ENCODE measurements at places on chromosomes 5 and 9. TPM values are rescaled to one million over a fixed set of nuclear protein-coding genes. Genes with fewer than 3 reads are reported as not detected.

AFAP1L1 gene
- 1.3 TPM for total RNA-seq

MYOT gene
- total RNA-seq: not detected

FANCC gene
- 12.4 TPM for total RNA-seq

PTGES gene
- 0.20 TPM for total RNA-seq

TRAF1 gene
- total RNA-seq: 147 TPM

LCN6 gene
- not detected for total RNA-seq

ANKRD34B gene
- total RNA-seq: not detected

FBLL1 gene
- total RNA-seq: 0.20 TPM

RNF14 gene
- 35.0 TPM for total RNA-seq

TIMD4 gene
- total RNA-seq: 1.2 TPM

- DNase-seq: no peak
Measured at GRCh38 chr9:135307300-135307699, 172.3 kb upstream of the PPP1R26 start.

DNA sequence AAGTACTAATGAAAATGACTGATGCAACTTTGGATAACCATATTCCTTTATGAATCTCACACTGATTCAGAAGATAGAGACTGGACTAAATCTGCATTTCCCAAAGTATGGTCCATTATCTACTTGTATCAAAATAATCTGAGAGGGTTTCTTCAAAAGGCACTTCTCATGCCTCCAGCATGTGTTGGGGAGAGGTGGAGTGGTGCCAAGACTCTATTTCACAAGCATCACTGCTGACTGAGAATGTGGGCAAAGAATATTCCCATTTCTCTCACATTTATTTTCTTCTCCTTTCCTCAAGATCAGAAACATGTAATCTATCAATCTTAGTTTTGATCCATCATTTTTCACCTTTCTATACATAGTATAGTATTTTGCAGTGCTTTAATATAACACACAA, 135.4 kb downstream of the GABRB2 start:
- DNase-seq: no peak

- peak; percentile 84 for DNase-seq
Measured at GRCh38 chr9:34500623-34501267, 22.0 kb downstream of the ENHO start.

DNA sequence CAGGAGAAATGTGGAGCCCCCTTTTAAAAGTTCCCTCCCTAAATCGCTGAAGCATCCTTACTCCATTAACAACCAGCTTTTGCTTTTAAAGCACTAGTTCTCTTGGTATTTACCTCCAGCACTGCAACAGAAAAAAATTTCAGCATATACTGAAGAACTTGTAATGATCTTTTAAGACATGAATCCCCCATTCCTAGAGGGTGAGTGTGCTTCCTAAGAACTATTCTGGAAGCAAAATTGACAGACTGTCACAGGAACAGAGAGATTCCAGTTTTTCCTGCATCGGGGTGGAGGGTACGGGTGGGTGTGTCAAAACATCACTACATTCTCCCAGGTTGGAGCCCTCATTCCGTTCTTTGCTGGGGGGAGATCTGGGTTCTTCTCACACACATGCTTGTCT, 151.9 kb downstream of the EBF1 start:
- DNase-seq: no peak

- no peak for DNase-seq
Measured at GRCh38 chr5:77355751-77356150, 136.4 kb downstream of the WDR41 start.

DNA sequence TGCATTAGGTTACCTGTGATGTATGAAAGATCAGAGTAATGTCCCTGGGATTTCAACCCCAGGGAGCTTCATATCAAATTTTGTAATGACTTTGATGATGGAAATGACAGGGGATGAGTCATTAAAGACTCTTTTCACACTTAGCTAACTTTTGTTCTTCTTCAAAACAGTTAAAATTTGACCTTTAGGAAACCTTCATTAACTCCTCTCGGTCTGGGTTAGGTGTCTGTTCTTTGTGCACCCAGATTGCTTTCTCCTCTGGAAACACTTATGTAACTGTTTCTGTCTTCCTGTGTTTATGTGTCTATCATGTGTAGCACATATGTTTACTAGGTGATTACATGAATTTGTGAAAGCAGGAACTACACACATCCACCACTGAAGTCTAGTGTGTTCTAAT, 1.6 kb downstream of the SRFBP1 start:
- DNase-seq: peak; percentile 11

DNA sequence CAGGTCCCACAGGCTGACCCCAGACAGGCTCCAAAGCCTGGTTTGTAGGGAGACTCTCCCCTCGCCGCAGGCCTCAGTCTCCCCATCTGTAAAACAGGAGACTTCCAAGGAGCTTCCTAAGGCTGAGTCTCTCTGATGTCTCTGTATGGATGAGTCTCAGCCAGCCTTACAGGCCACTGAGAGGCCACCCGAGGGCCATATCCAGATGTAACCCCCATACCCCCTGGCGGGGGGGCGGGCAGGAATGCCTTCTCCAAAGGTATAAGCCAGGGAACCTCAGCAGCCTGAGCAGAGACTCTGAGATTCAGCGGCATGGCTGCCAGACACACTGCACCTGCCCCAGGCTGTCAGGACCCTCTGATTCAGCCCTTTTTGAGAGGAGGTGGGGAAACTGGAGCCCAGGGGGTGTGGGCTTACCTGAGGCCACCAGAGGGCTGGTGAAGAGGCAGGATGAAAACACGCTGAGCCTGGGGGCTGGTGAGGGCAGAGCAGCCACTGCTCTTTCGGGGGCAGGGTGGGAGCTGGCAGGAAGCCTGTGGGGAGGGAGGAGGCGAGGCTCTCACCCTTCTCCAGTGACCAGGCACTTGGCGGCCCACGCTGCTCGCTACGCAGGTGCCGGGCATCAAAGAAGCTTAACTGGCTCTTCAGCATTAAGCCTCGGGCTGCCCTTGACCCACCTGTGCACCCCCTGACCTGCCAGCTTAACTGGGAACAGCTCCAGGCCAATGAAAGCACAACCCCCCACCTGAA, 5.5 kb upstream of the SUSD3 start:
- peak; percentile 34 for DNase-seq

GRCh38 chr5:159175547-159175946, 33.8 kb downstream of the RNF145 start:
- no peak for DNase-seq

DNA sequence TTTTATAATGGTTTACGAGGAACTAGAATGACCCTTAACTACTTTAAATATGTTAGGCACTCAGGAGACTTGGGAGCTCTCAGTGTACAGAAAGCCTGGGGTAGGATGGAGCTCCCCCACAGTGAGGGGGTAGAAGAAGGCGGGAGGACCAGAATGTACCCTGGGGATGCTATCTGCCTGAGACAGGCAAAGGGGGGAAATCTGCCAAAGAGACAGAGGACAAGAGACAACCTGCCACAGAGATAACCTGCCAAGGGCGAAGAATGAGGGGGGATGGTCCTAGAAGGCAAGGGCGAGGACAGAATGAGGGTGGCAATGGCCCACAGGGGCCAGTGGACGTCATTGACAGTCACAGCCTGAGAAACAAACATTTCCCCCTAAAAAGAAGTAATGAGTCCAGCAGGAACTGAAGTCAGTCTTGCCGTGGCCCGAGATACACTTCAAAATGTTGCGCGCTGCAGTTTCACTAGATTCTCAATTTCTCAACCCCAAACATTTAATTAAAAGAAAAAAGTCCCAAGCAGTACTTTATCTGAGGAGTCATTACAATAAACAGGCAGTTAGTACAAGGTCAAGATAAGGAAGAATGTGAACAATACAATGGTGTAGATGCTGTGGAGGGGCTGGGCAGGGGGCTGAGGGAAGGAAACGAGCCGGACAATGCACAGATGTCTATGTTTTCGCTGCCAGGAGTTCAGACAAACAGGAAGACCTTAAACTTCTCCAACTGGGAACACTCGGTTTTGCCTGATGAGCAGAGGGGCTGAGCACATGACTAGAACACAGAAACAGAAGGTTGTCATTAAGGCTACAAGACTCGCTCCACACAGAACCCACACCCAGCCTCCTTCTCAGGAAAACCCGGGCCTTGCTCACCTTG, 125.0 kb downstream of the LHFPL2 start:
- DNase-seq: no peak

- DNase-seq: no peak
Measured at GRCh38 chr5:172909931-172910502, 49.2 kb upstream of the RPL26L1 start.

- DNase-seq: peak; percentile 4
Measured at GRCh38 chr9:18791074-18791473, 241.9 kb downstream of the SAXO1 start.

DNA sequence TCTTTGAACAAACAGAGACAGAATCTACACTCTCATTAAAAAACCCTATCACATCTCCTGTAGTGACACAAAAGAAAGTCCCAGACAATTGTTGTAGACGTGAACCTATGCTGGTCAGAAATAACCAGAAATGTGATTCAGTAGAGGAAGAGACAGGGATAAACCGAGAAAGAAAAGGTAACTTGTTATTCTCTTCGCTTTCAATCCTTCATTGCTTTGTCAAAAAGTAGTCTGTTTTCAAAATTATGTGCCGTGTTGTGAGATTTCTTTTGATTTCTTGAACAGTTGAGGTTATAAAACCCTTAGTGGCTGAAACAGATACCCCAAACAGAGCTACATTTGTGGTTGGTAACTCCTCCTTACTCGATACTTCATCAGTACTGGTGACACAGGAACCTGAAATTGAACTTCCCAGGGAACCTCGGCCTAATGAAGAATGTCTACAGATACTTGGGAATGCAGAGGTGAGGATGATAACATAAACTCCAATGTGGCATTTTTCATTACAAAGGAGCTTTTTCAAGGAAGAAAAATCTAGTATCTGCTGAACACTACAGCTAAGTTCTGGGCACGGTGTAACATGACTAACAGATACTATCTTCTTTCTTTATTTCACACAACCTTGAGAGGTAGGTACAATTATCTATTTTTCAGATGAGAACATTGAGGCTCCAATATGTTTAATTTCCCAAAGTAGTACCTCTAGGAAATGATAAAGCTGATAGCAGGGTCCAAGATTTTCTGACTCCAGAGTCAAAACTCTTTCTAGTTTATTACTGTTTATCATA, 14.3 kb downstream of the HMGCR start:
- no peak for DNase-seq

DNA sequence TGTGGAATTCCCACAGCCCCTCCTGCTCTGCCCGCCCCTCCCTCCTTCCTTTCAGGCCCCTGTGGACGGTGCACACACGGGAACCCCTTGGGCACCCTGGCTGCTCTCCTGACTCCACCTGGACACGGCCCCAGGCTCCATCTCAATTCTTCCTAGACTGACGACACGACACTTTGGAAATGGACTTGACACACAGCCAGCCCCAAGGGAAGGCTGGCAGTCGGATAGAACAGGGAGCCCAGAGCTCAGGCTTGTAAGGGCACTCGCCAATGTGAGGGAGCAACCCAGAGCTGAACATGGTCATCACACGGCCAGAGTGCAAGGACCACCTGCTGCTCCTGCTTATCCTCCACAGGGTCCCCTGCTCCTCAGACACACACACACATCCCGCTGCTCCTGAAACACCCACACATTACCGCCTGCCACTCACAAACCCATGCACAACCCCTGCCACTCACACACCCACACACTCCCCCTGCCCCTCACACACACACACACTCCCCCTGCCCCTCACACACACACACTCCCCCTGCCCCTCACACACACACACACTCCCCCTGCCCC, 8.9 kb downstream of the SLC9A3 start:
- DNase-seq: no peak

- no peak for DNase-seq
Measured at GRCh38 chr5:6197427-6197826, 180.9 kb downstream of the MED10 start.

DNA sequence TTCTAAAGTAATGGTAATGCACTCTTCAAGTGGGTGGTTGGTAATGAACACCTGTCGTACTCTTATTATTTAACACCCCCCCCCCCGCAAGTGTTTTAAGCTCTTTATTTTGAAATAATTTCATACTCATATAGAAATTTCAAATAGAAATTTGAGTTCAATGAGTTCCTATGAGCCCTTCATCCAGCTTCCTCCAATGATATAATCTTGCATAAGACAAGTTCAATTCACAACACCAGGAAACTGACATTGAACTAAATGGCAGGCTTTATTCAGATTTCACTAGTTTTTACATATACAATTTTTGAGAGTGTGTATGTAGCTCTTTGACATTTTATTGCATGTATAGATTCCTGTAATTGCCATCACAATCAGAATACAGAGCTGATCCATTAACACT, 30.9 kb upstream of the OSMR start:
- no peak for DNase-seq

GRCh38 chr9:38687992-38688391, 31.9 kb downstream of the FAM240B start:
- DNase-seq: no peak

DNA sequence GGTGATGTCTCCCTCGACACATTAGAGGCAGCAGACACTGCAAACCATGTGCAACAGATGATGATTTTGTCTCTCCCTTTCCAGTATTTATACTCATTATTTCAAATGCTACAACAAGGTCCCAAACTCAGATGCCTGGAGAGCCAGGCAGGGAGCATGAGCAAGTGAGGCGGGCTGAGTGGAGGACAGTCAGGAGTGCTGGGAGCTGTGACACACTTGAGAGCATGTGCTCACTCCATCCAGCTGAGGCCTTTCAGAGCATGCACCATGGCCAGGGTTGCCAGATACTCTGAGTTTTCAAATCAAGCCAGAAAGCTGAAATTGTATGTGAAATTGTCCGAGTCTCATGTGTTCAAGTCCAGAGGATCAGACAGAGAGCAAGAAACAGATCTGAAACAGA, 55.8 kb upstream of the SLC2A8 start:
- DNase-seq: no peak

DNA sequence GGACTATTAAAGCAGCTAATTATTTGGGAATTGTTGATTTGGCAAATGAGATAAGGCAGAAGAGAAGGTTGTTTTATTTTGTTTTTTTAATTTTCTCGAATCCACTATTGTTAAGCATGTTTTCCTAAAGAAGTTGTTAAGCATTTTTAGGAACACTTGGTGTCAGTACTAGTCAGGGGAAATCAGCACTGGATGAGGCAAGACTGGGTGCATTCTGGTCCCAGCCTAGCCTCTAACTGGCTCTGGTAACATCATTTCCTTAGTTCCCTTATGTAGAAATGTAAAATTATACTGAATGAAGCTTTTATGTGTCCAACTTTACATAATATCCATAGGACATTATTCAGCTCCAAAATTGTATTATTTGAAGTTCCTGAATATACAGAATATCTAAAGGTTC, 196.1 kb downstream of the PCSK5 start:
- no peak for DNase-seq

GRCh38 chr5:178417391-178417811, 172.8 kb downstream of the COL23A1 start:
- DNase-seq: no peak
